Endothelial cell (in vitro differentiated cells): ENCODE measurements at places on chromosomes 1 and 21. TPM values are rescaled to one million over a fixed set of nuclear protein-coding genes. Genes with fewer than 3 reads are reported as not detected.
A peak's percentile ranks its signal among the peaks of the same experiment; 100 is the strongest.

- no peak for DNase-seq
Measured at GRCh38 chr1:199510314-199510713, 517.2 kb upstream of the NR5A2 start.

DNA sequence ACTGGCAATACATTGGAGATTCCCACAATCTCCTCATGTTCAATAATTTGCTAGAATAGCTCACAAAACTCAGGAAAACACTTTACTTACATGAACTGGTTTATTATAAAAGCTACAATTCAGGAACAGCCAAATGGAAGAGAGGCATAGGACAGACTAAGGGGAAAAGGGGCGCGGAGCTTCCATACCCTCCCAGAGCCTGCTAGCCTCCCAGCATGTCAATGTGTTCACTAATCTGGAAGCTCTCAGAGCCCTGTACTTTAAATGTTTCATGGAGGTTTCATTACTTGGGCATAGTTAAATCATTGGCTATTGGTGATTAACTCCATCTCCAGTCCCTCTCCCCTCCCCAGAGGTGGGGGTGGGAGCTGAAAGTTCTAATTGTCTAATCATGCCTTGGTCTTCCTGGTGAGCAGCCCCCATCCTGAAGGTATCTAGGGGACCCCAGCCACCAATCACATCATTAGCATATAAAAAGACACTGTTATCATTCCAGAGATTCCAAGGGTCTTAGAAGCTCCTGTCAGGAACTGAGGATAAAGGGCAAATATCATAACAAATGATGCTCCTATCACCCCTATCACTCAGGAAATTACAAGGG lies 10.9 kb upstream of the DMRTB1 start:
- DNase-seq = no peak

DNA sequence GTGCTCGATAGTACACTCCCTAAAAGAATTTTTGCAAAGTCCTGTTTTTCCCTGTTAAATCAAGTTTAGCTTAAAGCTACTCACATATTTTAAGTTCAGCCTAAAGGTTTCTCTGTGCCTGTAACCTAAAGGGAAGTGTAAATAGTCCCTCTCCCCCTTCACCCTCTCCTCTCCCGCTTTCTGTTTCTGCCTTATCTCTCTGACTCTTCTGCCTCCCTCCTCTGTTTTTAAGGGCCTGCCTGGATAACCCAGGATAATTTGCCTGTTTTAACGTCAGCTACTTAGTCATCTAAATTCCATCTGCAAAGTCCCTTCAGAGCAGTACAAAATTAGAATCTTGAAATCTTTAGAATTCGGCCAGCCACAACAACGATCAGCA lies 92.6 kb downstream of the NID1 start:
- no peak for DNase-seq

DNA sequence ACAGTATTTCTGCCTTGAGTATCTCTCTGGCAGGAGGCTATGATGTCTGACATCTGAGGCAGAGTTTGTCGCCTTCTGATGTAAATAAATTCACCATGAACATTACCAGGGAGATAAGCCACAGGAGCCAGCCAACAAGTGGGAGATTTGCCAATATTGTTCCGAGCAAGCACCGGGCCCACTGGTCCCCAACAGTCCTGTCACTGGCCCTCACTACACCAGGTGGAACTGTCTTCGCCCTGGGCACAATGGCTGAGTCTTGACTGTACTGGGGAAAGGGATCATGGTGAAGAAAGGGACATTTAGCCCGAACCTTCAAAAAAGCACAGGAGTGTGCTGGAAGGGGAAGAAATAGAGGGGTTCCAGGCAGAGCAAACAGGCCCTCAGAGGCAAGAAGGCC lies 57.4 kb downstream of the HMGB4 start:
- no peak for DNase-seq

- no peak for DNase-seq
Measured at GRCh38 chr1:217674028-217674729, 43.0 kb downstream of the SPATA17 start.

GRCh38 chr1:175566247-175566646 lies 177.1 kb downstream of the TNR start:
- no peak for DNase-seq

DNA sequence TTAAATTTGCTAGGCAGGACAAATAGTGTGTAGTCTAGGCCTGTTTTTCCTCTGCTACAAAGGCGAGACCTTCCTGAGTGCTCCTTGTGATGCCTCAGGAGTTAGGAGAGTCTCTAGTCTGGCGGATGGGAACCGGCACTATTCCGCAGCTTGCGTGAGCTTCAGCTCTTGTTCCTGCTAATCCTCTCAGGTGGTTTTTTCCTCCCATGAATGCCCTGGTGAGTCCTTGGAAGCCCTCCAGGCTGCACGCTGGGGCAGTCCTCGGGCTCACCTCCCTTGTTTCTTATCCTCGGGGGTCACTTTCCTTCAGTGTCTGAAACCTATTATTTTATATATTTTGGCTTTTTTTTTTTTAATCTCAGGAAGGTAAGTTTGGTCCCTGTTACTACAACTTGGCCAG lies 28.2 kb downstream of the UTS2 start:
- DNase-seq = no peak

DNA sequence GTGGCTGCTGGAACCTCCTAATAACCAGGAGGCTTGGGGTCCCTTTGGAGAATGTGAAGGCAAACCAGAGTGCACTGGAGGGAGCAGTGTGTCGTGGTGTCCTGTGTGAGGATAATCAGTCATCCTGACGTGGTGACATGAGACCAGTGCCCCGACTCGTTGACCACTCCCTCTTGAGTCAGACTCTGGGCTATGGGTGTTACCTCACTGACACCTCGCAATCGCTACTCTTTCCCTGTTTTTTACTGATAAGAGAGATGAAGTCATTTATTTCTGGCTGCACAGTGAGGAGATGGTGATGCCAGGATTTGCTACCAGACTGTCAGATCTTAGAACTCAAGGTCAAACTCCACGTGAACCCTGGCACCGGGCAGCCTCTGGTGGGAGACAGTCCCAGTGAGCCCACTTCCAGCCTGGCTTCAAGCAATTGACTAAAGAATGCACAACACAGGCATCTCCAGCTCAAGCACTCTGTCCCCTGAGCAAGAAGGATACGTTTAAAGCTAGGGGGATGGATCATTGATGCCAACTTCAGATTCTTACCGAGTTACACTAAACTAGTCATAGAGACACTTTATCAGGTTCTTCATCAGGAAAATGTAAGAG lies 30.3 kb downstream of the UBASH3A start:
- no peak for DNase-seq

GRCh38 chr1:3515272-3515671 lies 60.8 kb downstream of the ARHGEF16 start:
- DNase-seq = no peak

- no peak for DNase-seq
Measured at GRCh38 chr1:40939320-40940059, 40.0 kb upstream of the CTPS1 start.

GRCh38 chr1:86938450-86938849 lies 24.0 kb downstream of the HS2ST1 start:
- DNase-seq = no peak

DNA sequence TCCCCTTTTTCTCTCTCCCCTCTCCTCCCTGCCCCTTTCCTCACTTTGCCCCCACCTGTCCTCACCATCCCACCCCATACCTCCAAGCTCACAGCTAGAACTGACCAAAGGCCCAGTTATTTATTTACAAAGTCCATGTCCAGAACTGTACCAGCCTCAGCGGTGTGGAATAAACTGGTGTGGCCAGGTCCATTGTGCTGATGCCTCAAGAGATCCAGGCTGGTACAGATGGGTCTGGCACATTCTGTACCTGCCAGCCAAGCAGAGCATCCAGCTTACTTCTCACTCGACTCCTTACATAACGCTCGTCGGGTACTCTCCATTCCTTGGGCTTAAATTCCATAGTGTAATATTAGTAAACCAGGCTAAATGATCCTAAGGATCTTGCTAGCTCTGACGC lies 11.8 kb downstream of the PDZK1IP1 start:
- no peak for DNase-seq

DNA sequence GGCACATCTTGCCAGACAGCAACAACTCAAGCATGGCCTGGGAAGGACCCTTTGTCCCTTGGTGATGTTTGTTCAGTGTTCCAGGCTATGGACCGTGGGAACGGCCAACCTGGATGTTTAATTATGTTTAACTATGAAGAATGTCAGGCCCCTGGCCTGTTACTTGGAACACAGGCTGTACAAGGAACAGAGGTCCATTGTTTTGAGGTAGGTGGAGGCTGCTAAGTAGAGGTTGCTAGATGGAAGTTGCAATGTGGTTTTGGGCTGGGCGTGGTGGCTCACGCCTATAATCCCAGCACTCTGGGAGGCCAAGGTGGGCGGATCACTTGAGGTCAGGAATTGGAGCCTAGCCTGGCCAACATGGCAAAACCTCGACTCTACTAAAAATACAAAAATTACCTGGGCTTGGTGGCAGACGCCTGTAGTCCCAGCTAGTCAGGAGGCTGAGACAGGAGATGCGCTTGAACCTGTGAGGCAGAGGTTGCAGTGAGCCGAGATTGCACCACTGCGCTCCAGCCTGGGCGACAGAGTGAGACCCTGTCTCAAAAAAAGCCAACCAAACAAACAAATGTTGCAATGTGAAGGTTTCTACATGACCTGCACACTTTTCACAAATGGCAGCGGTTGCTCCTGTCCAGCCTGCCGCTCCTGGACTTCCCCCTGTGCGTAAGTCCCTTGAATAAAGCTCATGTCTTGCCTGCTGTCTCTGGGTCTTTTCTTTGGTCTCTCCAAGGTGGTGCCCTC lies 2.5 kb upstream of the LEFTY1 start:
- DNase-seq = no peak

DNA sequence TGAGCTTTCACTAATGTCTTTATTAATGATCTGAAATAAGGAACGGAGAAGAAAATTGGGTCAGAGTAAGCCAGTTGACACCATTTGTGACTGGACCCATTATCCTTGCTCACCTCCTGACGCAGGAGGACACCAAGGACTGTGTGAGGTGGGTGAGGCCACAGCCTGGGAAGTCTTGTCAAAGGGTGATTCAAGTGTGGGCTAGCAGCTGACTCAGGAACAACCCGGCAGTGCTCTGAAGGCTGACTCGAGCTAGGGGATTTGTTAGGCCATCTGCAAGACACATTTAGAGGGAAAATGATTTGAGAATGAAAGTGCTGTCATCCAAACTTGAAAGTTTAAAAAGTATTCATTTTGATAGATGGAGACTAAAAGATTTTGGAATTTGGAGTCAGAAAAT lies 21.2 kb downstream of the PRRX1 start:
- DNase-seq = no peak

DNA sequence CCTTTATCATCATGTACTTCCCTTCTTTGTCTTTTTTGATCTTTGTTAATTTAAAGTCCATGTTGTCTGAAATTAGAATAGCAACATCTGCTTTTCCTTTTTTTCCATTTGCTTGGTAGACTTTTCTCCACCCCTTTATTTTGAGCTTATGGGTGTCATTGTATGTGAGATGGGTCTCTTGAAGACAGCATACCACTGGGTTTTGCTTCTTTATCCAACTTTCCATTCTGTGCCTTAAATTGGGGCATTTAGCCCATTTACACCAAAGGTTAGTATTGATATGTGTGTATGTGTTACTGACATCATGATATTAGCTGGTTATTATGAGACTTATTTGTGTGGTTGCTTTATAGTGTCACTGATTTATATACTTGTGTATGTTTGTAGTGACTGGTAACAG lies 50.2 kb downstream of the IFI44 start:
- no peak for DNase-seq

DNA sequence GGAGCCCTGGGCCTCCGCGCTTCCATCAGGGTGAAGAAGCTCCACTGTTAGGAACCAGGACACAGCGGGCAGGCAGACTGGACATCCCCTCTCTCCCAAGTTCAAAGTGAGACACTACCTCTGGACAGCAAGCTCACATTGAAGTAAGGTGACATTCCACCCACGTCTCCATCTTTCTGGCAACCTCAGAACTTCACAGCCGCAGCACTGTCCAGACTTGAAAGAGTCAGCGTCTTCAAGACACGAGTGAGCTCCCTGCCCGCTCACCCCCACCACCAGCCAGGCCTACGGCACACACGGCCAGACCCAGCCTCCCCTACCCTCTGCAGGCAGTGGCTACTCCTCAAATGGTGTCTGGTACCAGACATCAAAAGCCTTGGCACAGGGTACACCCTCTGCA lies 11.1 kb downstream of the WDR4 start:
- no peak for DNase-seq

GRCh38 chr1:6093071-6093470 lies 47.4 kb downstream of the KCNAB2 start:
- DNase-seq = no peak

DNA sequence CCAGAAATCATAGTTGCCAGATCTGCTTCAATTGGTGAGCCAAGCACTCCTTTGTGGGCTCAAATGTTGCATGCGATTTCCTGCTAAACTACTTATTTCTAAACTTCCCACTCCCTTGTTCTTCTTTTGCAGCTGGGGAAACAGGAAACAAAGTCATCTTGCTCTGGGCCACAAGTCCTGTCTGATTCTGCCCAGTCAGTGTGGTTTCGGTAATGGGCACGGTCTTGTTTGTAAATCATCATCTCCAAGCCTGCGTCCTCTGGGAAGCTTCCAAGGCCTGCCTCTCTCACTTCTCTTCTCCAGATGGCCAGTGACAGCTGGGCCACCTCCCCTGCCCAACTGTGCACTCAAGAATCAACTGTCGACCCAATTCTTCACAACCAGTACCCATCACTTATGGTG lies 4.4 kb downstream of the S100A8 start:
- DNase-seq = no peak

GRCh38 chr1:170929835-170930554 lies 5.3 kb upstream of the MROH9 start:
- peak; percentile 29 for DNase-seq

GRCh38 chr1:107817206-107817605 lies 147.8 kb downstream of the VAV3 start:
- no peak for DNase-seq

DNA sequence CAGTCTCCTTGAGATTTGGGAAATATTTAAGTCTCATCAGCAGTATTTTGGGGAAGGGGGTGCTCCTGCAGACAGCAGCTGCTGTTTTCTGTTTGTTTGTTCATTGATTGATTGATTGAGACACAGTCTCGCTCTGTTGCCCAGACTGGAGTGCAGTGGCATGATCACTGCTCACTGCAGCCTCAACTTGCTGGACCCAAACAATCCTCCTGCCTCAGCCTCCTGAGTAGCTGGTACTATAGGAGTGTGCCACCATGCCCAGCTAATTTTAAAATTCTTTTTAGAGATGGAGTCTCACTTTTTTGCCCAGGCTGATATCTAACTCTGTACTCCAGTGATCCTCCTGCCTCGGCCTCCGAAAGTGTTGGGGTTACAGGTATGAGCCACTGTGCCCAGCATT lies 18.2 kb downstream of the UCK2 start:
- DNase-seq = no peak

DNA sequence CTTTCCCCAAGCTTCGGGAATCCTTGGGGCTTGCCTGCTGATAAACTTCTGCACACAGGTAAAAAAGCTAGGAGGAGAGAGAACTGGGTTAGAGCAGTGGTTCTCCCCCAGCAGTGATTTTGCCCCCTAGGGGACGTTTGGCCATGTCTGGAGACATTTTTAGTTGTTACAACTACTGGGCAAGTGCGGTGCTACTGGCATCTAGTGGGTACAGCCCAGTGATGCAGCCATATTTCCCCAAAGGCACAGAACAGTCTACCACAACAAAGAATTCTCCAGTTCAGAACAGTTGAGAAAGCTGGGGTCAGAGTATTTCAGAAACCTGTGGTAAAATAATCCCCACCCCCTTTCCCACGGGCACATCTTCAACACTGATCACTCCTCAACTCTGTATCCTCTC lies 41.3 kb downstream of the LRRC71 start:
- DNase-seq = no peak

NDC1 gene
- 13.3 TPM for total RNA-seq

CLCA2 gene
- not detected for total RNA-seq

TNFSF18 gene
- total RNA-seq = 0.33 TPM

CYP4A11 gene
- not detected for total RNA-seq

SIM2 gene
- total RNA-seq = 17.1 TPM

MAN1C1 gene
- total RNA-seq = 29.1 TPM

RPTN gene
- total RNA-seq = not detected
